ENCODE measurements at places on chromosomes 1 and 21.
A peak's percentile ranks its signal among the peaks of the same experiment; 100 is the strongest.

DNA sequence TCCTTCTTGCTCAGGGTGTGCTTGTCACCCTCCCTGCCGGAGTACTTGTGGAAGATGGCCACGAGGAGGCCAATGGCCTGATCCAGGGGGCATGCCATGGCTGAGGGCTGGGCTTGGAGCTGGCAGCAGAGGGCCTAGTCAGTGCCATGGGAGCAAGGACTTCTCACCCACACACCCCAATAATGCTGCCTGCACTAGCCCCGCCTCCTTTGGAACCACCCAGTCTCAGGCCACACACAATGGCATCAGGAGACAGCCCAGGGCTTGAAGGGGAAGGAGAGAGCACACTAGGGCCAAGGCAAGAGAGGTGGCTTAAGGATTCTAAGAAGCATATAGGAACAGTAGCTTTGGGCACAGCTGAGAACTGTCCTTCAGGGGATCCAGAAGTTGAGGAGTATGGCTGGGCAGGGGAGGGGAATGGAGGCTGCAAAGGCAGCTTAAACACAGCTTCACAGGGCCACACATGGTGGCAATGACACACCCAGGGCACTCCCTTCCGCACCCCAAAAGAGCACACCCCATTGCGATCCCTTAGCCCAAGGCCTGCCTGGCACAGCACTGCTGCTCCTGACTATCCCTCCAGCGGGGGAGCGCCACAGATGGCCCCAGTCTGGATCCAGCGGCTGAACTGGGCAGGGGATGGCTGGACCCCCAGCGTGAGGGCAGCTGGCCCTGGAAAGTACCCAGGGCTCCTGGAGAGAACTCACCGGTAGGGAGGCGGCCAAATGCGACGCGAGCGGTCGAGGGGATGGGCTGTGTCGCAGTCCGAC is at the start of gene S100A6:
Gene S100A6, minus strand, starts transcription at position 750 of the 770 bp plus-strand sequence. Its CDS starts 652 bp downstream, at position 98.
- DNase-seq = peak; percentile 39

- no peak for DNase-seq
Observed at GRCh38 chr1:12601700-12602658, 16.0 kb downstream of the DHRS3 start.

DNA sequence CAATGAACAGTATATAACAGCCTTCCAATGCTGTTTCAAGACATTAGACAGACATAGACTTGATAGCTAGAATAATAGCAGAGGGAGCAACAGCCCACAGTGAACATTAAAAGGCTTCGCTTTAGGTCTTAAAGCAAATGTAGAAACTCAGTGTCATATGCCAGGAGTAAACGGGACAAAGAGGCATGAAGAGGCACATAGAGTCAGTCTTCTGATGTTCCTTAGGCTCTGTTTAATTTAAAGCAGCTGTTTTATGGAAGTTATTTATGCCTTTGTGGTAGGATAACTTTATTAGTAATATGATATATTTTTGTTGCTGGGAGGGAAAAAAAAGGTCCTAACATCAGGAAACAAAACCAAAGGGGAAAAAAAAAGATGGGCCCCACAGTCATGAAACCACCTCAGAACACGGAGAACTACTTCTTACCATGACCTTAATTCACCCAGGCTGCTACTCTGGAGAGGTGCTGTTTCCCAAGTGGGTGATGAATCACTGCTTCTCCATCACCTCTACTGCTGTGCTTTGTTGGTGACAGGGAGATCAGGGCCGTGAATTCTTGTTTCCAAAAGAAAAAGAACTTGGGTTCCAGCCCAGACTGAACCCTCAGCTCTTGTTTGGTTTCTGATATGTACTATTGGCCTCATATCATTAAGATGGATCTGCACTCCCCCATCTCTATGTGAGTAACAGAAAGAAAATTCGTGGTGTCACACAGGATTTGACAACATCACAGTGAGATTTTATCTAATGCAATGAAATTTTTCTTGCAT is 616.9 kb downstream of the KIF26B start:
- DNase-seq = no peak

DNA sequence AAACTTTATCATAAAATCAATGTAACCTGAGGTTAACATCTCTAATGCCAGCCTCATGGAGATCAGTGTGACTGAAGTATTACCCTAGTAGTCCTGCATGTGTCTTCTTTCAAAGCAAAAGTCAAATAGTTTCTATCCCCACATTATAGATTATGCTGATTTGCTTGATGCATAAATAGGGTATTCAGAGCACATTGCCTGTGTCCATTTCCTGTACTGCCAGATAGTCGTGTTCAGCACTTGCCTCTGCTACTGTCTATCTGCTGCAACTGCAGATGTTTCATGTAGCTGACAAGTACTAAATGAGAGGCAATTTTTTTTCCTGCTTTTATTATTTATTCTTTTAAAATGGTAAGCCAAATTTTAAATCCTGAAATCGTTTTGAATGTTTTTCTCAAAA is 348.7 kb downstream of the CHRM3 start:
- DNase-seq = no peak

DNA sequence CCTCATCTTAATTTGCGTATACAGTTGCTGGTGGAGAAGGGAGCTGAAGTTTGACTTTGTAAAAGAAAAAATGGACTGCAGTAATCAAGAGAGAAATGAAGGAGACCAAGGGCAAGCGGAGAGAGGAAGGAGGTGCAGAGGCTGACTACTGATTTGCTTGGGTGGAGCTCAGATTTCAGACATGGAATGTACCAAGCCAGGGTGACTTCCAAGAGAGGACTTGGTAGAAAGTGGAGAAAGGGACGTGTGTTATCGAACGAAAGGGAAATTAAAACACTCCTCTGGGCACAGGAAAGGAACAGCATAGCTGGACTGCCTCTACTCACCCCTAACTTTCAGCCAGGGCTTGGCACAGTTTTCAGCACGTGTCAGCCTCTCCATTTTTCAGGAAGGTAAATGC is 15.1 kb upstream of the HEATR1 start:
- DNase-seq = no peak

DNA sequence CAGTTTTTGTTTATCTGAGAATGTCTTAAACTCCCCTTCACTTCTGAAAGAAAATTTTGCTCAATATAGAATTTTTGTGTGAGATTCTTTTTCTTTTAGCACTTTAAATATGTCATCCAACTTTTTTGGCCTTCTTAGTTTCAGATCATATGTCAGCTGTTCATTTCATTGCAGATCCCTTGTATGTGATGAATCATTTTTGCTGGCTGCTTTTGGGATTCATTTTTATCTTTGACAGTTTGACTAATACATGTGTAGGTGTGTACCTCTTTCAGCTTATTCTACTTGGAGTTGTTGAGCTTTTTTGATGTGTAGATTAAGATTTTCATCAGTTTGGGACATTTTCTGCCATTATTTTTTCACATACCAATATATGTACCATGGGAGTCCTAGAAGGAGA is 156.8 kb downstream of the FASLG start:
- no peak for DNase-seq

- DNase-seq = peak; percentile 15
Observed at GRCh38 chr1:204323887-204324286, 35.8 kb downstream of the PLEKHA6 start.

- DNase-seq = peak; percentile 17
Observed at GRCh38 chr1:231460614-231461013, 38.5 kb upstream of the EGLN1 start.

DNA sequence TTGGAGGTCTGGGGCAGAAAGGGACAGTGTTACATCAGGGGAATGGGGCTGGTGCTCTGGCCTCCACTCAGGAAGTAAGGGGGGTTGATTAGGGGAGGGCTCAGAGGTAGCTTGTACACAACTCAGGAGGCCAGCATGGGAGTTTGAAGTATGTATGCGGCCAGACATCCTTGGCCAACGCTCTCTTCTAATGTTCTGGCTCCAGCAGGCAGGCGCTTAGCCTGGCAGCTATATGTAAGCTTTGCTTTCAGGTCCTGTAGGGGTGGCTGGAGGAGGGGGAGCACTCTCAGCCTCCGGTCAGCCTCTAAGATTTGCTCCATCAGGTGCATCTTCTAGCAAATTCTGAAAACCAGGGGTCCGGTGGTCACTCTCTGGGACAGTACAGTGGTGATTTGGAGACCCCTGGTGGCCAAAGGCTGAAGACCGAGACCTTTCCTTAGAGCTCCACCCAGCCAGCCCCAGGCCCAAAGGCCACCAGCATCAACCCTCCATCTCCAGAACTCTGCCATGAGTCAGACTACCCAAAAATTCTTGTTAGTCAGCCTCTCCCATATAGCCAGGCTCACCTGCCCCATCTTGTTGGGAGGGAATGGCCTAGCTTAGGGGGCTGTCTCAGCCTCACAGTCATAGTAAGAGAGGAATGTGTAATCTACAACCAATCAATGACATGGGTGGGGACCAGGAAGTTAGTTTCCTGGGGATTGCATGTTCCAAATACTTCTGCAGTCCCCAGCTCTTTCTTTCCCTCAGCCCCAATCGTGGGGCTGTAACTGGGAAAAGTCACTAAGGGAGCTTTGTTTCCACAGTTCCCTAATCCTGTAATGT is 9.7 kb upstream of the COL8A2 start:
- no peak for DNase-seq

DNA sequence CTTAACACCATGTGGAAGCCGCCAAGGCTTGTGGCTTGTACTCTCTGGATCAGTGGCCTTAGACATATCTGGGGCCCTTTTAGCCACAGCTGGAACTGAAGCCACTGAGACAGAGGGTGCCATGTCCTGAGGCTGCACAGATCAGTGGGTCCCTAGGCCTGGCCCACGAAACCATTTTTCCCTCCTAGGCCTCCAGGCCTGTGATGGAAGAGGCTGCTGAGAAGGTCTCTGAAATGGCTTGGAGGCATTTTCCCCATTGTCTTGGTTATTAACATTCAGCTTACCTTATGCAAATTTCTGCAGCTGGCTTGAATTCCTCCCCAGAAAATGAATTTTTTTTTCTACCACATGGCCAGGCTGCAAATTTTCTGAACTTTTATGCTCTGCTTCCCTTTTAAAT is 15.1 kb upstream of the DPH5 start:
- no peak for DNase-seq

- no peak for DNase-seq
Observed at GRCh38 chr1:103106426-103107341, 1.6 kb downstream of the COL11A1 start.

DNA sequence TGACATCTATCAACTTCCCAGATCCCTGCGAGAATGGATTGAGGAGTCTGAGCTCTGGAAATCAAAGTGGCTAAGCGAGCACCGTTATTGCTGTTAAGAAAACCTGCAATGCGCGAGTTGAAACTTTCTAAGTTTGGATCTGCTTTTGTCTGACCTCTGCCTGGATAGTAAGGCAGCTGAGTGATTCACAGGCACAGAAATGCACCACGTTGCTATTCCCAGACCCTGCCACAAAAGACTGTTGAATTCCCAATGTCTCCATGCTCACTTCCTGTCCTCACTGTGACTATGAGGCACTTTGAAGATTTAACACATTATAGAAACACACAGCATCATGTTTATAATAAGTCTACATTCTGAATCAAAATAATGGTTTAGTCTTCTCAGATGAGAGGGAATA is 27.1 kb upstream of the CNIH3 start:
- DNase-seq = no peak

- no peak for DNase-seq
Observed at GRCh38 chr1:89546082-89546889, 21.7 kb downstream of the LRRC8B start.

- DNase-seq = no peak
Observed at GRCh38 chr1:75725861-75726361, 1.4 kb downstream of the ACADM start.

DNA sequence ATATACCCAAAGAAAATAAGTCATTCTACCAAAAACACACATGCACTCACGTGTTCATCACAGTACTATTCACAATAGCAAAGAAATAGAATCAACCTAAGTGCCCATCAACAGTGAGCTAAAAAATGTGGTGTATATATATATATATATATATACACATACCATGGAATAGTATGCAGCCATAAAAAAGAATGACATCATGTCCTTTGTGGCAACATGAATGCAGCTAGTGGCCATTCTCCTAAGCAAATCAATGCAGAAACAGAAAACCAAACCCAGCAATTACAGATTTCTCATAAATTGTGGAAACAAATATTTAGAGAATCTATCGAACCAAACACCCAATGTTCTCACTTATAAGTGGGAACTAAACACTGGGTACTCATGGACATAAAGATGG is 585.7 kb downstream of the SMYD3 start:
- DNase-seq = no peak

DNA sequence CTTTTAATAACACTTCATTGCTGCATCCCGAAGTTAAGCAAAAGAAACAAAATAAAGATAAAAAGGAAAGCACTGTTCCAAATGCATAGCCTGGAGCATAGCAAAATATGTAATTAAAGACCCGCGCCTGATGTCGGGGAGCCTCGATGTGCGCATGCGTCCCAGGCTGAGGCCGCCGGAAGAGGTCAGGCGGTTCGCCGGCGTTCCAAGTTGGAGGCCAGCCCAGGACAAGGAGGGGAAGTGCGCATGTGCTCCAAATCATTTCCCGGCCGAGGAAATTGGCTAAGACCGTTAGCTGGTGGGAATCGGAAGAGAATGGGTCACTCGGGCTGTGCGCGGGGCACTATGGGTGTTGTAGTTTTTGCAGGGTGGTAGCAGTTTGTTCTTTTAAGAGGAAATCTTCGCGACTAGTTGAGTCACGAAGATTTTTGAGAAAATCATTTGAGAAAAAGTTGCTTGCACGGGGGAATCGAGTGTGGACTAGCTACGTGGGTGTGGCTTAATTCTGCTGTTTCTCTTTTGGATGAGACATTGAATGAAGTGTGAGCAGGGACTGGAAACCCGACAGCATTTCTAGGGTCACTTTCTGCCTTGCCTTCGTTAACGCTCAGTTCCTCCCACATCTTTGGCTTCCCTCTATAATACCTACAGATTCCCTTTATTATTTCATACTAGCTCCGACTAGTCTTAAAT is 31.0 kb upstream of the CD1D start:
- peak; percentile 73 for DNase-seq

DNA sequence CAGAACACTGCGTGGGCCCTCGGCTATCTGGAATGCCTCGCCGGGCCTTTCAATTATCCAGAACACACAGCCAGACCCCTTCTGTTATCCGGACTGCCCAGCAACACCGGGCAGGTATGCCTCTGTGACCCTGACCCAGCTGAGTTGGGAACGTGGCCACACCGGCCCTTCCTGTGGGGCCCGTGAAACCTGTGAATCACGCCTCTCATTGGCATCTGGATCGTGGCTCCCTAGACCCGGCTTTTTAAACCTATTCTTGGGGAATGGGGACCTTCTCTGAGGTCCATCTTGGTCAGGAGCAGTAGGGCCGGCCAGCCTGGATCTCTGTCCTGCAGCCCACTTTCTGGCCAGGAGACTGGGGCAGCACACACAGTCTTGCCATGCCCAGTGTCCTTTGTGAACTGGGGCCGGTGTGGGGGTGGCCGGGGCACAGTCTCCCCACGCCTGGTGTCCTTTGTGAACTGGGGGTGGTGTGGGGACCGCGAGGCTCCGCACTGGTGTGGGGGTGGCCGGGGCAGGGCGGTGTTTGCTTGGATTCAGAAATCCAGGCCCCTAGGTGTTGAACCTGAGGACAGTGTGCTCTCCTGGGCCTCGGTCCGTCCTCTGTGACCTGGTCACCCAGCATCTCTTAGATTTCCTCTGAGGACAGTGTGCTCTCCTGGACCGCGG is 11.1 kb downstream of the COL18A1 start:
- no peak for DNase-seq

DNA sequence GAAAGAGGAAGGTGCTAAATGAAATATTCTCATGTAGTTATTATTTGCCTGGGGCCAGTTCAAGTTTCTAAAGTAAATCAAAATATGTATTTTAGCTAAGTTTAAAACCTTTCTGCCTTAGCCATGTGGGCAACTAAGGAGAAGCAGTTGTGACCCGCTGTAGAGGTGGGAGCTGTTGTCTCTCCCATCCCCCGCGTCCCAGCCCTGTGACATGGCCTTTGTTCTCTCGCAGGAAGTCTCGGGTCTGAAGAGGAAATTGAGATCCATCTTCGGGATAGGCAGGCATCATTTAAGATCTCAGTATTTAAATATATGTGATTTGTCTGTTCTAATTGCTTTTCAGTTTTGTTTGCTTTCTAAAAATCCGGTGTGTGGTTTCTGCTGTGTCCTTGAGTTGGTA is 121.5 kb downstream of the CAMTA1 start:
- no peak for DNase-seq

Data from stimulated activated CD4-positive, alpha-beta T cell treated with anti-CD3 and anti-CD28 coated beads, Interleukin-4, amount 100 ng/mL, for 1 hour (primary cell).